ENCODE measurements at places on chromosomes 2 and 18.

DNA sequence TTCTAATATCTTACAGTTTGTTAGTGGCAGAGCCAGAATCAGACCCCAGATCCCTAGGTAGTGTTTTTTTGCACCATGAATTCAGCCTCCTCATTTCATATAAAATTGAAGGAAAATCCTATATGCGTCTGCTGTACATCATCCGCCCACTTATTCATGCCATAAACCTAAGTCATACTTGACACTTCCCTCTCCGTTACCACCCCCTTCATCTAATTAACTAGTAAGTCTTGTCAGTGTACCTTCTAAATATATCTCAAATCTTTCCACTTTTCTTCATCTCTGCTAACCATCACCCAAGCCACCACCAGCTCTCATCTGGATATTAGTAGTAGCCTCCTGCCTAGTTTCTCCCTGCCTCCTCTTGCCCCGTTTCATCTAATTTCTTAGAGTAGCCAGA, 248.7 kb upstream of the SIX3 start:
- no peak for DNase-seq

GRCh38 chr2:134253117-134253704, 661 bp upstream of the MGAT5 start:
- no peak for DNase-seq

DNA sequence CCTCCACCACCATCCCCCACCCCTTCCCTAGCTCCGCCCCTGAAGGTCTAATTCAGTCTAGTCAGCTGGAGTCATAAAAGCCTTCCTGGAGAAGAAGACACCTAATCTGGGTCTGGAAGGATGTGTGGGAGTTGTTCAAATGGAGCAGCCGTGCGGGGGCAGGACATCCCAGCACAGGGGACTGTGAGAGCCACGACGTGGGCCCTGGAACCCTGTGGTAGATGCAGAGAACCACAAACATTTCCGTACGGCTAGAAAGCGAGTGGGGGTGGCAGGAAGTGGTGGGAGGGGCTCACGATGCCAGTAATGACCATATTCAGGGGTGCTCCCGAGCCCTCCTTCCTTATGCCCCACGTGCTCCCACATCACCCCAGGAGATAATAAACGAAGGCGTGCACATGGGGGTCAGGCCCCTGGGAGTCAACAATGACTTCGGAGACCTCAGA, 20.9 kb upstream of the COL6A3 start:
- DNase-seq: no peak

DNA sequence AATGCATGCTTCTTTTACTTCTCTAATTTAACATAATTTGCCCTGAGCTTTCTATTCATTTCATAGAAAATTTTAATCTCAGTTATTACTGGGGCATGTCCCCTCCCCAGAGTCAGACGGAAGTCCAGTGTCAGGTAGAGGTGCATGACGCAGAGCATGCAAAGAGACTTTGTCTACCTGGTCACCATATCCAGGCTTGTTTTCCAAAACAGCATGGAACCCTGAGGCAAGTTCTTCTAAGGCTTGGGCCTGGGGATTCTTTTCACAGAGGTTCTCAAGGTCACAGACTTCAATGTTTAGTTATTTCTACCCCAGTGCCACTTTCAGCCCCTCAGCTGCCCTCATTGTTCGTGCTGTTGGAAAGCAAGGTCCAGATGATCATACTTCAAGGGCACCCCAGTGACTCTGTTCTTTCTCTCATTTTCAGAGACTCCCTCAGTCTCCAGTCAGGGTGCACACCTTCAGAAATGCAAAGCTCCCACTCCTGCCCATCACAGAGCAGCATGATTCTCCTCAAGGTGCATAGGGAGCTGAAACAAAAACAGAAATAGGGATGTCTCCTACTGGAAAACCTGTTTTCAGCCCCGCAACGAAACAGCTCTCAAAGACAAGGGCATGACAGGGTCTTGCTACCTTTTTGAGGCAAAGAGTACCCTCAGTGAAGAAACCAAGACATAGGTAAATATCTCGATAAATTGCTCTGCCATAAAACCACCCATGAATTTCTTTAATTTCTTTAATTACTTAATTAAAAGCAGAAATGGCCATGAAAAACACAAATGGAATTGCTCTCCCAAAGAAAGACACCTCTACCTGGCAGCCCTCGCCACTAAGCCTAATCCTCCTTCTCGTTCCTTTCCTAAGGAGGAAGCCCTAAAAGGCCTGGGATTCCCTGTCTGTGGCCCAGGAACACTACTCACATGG, 9.5 kb upstream of the EVA1A start:
- no peak for DNase-seq

DNA sequence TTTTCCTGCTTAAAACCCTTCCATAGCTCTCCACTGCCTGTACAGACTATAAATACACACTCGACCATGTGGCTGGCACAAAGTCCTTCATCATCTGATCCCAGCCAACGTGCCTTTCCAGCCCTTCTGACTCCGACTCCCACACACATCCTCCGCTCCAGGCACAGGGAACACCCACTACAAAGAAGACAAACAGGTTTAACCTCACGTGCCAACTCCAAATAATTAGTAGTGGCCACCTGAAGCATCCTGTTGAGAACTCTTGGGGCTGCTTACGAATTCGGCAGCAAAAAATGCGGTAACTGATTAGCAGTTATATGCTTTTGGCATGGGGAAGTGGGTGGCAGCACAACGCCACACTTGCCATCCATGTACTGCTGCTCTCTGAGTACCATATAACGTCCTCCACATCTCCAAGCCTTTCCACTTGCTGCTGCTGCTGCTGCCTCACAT, 12.1 kb downstream of the SPIRE1 start:
- no peak for DNase-seq

DNA sequence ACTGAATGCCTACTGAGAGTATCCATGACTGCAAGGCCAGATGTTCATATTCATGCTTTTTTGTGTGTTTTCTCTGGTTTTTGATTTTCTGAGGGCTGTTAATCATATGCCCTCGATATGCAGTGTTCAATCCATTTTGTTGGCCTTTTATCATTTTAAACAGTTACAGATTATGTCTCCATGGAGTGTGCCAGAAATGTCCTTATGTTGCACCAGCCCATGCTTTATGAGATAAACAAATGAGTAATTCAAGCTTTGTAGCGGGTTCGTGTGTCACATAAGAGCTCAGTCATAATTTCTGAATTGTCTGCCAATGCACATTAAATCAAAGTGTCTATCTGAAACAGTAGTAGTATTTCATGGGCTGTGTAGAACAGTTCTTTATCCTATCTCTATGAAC, 583.0 kb downstream of the THSD7B start:
- DNase-seq: no peak

DNA sequence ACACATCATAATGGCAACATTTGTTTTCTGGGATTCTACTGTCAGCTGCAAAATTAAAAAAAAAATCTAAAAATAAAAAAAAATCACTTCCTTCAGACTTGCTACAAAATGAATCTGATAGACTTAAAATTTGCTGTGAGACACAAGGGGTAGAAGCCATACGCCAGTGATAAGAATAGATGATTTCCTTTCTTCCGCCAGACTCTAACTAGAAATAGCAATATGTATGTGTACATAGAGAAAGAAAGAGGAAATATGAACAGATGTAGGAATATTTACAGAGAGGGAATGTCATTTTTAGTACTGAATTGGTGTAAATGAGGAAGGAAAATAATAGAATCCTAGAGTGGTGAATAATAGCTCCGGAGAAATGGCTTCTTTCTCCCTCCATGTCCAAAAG, 574.2 kb downstream of the DCC start:
- no peak for DNase-seq

DNA sequence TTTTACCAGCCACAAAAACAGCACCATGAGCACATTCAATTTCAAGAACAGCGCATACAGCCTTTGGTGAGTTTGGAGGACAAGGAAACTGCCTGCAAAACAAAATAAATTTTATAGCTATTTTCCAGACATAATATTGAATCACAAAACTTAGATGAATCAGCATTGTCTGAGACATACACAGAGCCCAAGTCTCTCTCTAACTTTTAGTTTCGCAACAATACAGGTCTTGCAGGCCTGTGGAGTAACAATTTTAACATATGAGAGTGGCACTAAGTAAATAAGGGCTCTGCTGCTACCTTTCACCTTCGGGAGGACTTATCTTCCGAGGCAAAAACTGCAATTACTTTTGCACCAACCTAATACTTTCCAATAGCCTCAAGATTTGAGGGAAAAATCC, 56.1 kb upstream of the PEX13 start:
- DNase-seq: no peak

DNA sequence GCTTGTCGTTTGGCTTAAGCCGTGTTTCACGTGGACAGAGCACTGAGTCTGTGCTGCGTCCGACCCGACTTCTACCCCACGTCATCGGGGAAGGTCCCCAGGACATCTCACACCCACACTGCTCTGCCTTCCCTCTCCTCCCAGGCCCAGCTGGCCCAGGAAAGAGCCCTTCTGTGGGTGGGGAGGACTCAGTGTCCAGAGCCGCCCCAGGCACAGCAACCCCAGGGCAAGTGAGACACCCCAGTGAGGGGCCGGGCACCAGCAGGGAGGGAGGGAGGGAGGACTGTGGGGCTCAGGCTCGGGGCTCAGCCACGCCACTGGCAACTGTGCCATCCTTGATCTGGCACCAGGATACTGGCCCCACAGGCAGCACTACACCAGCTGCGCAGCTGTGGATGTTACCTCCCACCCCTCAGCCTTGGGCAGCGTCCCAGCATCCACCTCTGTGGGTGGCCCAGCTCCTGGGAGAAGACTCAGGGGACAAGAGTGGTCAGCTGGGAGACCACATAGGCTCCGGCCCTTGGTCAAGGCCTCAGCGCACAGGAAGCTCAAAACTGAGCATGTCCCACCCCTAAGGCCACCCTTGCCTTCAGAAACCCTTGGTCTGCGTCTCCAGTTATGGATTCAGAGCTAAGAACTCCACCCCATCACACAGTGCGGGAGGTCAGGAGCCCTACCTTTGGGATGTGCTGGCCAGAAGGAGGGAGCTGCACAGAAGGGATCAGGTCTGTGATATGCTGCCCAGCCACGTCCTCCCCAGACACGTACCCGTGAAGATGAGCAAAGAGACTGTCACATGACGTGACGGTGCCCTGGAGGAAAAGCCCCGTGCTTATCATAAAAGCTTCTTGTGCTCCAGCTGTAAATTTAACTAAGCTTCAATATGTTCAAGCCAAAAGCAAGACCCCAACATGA, 11.7 kb downstream of the PASK start:
- no peak for DNase-seq

DNA sequence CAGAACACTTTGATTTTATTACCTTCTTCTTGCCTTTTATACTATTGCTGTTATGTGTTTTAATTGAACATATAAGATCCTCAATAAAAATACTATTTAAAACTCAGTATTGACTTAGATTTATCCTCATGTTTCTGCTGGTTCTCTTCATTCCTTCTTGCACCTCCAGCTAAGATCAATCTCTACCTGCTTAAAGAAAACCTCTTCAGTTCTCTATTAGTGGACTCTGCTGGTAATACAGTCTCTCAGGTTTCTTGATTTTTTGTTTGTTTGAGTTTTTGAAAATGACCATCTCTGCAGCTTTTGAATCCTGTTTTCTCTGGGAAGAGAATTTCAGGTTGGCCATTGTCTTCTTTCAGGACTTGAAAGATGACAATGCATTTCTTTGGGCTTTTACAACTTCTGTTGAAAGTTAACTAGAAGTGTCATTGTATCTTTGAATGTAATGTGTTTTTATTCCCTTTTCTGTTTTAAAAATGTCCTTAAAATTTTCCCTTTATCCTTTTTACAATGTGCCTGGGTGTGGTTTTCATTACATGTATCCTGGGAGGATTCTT, 29.8 kb upstream of the TMEM131 start:
- no peak for DNase-seq

DNA sequence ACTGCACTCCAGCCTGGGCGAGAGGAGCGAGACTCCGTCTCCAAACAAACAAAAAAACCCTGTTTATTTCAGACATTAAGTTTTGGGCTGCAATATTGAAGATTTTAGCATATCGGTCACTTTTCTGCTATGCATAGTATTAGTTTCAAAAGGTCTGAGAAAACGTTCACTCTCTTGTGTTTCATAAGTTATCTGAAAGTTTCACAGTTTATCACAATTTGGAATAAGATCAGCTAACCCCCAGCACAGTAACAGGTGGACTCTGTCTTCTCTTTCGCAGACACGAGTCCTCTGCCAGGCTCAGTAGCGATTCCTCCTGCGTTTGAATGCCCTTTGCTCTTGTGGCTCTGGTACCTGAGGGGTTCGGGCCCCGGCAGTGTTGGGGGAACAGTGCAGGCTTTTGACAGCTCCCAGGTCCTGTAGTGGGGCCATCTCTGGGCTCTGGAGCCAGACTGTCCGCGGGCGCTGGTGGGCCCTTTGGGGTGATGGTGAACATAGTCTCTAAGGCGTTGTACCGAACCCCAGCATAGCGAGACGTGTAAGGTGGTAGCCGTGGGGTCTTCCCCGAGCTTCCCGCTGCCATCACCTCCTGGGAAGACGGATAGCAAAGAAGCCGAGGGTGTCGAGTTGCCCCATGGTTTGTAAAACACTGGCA, 20.4 kb downstream of the NFATC1 start:
- no peak for DNase-seq

- no peak for DNase-seq
These were observed 716.1 kb downstream of the DCC start for GRCh38 chr18:53056064-53056463.

DNA sequence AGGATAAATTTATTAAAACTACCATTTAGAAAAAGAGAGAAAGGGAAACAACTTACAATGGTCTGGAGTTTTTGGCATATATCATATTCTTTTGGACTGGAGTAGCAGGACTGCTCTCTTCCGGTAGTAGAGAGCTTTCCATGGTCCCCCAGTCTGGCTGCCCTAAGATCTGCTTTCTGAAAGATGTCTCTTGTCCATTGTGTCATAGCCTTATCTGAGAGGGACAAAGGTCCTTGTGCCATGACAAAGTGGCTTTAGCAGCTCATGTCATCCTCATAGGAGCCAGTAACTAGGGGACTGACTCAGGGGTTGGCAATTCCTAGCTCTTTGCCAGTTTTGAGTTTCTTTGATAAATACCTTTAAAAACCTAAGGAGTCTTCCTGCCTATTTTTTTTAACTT, 505.5 kb upstream of the ZEB2 start:
- no peak for DNase-seq

DNA sequence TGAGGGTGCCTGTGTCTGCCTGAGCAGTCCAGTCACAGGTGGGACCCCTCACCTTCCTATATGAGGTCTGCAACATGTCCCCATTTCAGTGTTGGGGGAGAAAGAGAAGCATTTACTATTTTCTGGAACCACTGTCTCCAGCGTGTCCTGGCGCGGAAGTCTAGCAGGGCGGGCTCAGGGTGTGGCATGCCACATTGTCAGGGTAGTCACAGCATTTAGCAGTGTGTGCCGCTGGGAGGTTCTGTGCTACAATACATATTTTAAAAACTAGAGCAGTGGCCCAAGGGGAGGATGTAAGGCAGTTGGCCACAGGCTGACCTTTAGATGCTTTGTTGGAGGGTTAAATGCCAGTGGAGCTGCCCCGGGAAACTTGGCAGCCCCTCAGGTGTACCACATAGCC, 12.5 kb downstream of the UBE2F start:
- DNase-seq: no peak

- no peak for DNase-seq
These were observed 14.7 kb downstream of the CASP8 start for GRCh38 chr2:201275069-201275468.

Data from NCI-H2081 treated with DMSO at 0.1 percent for 48 hours (cell line).